ENCODE measurements at places on chromosomes 12 and 14.
A peak's percentile ranks its signal among the peaks of the same experiment; 100 is the strongest.

DNA sequence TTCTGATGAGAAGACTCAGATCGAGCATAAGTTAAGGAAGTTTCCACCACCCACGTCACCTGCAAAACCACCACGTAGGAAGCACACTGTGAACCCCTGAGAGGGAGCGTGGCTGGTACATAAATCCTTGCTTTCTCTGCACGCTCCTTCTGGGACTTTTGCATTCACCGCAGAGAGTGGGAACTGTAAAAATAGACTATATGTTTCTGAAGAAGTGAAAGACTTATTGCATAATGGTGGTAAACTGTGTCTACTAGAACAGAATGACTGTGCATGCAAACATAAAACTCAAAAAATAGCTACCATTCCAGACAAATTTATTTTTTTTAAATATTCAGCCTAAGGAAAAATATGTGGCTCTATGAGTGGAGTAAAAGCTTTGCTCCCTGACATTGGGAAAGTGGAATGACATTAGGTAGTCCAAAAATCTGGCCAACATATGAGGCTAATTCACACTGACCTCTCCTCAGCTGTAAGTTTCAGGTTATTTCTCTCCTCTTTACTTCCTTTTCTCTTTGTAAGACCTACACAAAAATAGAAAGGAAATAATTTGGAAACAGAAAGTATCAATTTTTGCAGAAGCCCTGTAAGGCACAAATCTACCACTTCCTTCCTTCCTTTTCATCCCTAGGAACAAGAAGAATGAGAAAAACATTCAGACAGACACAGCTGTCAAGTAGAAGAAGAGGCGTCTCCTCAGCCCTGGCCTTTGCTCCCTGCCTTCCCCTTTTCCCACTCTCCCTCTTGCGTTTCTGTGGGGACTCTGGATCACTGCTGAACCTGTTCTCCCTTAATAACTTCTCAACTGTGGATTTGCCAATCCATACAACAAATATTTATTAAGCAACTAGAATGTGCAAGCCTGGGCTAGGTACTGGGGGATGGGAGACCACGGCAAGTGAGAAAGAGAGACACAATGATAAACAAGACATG is 264.3 kb upstream of the FOXN3 start:
- DNase-seq, result peak; percentile 73

DNA sequence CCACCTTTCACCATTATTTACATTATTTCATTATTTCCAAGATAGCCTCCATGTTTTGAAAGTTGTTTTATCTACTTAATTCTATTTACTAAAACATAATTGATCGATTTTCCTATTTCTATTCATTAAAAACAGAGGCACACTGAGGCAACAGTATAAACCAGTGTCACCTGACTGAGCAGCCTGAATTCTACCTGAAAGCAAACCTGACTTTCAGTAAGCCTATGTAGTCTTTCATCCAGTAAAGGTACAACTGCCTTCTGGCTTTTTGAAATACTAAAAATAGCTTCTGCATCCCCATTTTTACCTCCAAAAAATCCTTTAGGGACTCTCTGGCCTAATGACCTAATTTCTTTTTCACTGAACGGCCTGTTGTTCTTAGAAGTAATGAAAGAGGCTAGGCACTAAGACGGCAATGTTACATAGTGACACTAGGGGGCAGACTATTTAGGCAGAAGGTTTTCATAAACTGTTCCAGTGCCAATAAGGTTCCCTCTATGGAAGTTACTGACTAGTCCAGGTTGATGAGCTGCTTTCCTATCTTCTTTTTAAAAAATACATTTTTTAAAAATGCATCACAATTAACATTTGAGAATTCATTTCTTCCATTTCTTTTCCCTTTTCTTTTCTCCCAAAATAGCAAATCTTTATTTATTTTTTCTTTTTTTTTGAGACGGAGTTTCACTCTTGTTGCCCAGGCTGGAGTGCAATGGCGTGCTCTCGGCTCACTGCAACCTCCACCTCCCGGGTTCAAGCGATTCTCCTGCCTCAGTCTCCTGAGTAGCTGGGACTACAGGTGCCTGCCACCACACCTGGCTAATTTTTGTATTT is 17.5 kb downstream of the ANAPC5 start:
- DNase-seq, result no peak

- no peak for DNase-seq
Observed at GRCh38 chr12:89357297-89357730, 5.0 kb upstream of the DUSP6 start.

GRCh38 chr12:18864900-18865561 is 127.1 kb downstream of the CAPZA3 start:
- no peak for DNase-seq

GRCh38 chr12:51631591-51631990 is 40.6 kb downstream of the SCN8A start:
- DNase-seq, result no peak

DNA sequence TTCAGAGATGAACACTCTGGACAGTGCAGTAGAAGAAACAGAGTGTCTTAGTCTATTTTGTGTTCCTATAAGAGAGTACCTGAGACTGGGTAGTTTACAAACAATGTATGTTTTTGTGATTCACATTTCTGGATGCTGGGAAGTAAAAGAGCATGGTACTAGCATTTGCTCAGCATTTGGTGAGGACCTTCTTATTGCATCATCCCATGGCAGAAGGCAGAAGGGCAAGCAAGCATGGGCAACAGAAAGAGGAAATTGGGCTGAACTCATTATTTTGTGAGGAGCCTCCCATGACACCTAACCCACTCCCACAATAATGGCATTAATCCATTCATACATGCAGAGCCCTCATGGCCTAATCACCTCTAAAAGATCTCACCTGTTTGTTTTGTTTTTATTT is 8.0 kb downstream of the ANKS1B start:
- no peak for DNase-seq

DNA sequence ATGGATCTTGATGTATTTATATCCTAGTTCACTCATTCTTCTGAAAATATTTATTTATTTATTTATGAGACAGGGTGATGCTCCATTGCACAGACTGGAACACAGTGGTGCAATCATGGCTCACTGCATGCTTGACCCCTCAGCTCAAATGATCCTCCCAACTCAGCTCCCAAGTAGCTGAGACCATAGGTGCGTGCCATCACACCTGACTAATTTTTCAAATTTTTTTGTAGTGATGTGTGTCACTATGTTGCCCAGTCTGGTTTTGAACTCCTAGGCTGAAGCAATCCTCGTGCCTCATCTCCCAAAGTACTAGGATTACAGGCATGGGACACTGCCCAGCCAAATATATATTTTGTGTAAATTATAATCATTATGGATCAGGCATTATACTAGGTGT is 595.6 kb upstream of the ATP2B1 start:
- no peak for DNase-seq

- no peak for DNase-seq
Observed at GRCh38 chr14:21251215-21251614, 18.0 kb downstream of the HNRNPC start.

DNA sequence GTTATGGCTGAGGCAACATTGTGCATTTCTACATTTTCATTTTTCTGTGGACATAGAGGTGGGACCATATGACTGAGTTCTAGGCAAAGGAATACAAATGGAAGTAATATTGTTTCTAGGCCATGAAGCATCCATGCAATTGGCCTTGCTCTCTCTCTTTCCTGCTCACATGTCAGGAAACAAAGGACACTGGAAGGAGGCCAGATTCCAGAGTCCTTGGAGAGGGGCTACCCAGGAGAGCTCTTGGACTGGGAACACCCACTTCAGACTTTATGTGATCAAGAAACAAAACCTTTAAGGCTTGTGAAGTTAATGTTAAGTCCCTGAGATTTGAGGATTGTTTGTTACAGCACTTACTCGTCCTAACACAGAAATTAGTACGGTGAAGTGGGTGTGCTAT is 32.8 kb downstream of the PDZRN4 start:
- DNase-seq, result no peak

DNA sequence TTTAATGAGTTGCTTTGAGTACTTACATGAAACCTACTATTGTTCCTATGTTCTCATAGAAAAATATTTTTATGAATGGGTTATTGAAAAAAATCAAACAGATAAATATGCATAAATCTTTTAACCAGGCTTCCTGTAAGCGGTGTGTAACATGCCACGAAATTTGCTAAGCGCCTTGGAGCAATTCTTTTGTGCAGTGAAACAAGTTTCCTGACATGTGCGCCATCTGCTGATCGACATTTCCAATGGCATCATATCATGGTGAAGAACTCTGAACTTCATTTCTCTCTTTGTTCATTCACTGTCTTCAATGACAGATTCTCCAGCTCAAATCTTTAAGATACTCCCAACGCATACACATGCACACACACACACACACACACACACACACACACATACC is 145.6 kb upstream of the NAV3 start:
- DNase-seq, result no peak

- DNase-seq, result no peak
Observed at GRCh38 chr14:81396113-81396512, 4.0 kb downstream of the STON2 start.

DNA sequence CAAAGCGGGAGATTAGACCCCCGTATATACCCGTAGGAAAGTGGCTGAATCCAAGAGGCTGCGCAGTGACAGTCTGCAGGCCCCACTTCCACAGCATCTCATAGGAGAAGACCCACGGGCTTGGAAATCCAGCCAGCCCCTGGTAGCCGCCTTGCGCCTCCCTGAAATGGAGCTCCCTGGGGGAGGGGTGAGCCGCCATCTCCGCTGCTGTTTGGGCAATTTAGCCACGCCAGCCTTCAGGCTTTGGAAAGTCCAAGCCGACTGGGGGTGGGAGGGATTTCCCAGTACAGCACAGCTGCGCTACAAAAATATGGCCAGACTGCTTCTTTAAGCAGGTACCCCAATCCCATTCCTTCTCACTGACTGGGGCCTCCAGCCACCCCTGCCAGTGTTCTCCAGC is 53.4 kb downstream of the CAND1 start:
- DNase-seq, result no peak

DNA sequence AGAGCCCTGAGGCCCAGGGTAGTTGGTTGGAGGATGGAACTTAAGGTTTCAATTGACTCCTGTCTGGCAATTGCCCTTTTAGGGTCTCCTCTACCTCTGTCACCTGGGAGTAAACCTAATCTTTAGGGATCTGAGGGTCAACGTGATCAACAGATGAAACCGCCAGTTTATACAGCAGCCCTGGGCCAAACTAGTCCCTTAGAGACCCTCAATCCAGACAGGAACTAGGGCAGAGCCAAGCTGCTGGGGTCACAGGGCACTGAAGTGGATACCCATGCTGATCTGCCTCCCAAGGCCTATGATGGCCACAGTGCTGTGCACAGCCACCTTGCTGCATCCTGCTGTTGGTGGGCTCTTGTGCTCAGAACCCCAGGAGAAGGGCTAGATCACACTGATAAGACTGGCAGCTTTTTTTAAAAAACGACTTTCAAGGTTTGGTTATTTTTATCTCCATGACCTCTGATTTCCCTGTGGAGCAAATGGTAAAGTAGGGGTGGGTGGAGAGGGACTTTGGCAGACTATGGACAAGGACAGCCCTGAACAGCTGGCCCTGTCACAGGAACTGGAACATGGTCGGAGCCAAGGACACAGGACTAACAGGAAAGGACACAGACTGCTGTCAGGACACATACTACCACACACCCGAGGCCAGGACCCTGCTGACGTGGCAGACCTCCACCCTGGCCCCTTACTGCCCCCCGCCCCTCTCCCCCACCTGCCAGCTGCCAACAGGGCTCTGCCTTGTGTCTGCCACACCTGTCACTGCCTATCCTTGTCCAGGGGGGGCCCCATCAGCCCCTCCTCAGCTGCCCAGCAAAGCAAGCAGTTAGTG is 474 bp downstream of the FITM1 start:
- no peak for DNase-seq

- DNase-seq, result no peak
Observed at GRCh38 chr12:108375986-108376663, 37.0 kb upstream of the CMKLR1 start.

DNA sequence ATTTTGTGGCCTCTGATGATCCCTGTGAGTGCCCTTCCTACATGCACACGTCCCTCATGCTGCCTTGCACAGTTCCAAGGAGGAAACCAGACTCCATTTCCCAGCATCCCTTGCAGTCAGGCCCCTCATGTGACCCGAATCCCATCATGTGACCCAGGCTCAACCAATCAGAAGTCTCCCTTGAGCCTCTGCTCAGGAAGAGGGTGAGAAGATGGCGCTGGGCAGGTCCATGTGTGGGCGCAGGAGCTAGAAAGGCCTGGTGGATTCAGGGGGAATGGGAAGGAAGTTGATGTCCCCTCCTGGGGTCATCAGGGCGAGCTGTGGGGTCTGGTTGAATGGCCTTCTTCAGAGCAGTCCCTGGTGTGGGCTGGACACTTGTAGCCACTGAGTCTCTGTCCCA is 240.5 kb downstream of the ADGRD1 start:
- DNase-seq, result no peak

GRCh38 chr12:24069532-24070395 is 120.3 kb upstream of the SOX5 start:
- no peak for DNase-seq

DNA sequence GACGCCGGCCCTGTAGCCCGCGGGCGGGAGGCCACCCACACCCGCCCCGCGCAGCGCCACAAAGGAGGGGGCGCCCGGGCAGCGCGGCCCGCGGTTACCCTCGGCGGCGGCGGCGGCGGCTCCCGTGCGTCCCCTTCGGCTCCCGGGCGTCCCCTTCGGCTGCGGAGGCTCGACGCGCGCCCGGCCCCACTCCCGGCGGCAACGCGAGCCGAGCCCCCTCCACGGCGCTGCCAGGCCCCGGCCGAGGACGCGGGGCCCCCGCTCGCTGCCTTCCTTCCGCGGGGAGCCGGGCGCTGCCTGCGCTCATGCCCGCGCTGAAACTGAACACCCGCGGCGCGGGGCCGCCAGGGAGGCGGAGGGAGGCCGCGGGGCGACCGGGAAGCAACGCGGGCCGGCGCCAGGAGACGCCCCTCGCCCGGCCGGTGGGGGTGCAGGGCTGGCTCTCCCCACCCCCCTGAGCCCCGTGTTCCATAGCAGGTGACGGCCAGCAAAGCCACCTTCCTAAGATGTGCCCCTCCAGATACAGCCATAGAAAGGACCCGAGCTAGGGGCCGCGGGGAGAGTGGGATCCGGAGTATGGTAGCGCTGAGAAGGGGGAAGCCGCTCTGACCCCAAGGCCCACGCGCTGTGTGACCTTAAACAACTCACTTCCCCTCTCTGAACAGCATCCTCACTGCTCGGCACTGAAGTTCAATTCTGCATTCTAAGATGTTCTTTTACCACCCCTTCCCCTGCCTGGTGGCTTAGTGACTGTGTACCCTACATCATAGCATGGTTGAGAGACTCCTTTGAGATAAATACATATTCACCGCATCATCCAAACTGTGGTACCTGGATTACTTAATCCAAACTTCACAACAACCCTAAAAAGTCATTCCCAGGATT is 42.8 kb downstream of the KDM2B start:
- peak; percentile 32 for DNase-seq

GRCh38 chr14:88323523-88324199 is 592 bp upstream of the KCNK10 start:
- peak; percentile 45 for DNase-seq

- no peak for DNase-seq
Observed at GRCh38 chr12:71536279-71536938, 96.8 kb downstream of the LGR5 start.

DNA sequence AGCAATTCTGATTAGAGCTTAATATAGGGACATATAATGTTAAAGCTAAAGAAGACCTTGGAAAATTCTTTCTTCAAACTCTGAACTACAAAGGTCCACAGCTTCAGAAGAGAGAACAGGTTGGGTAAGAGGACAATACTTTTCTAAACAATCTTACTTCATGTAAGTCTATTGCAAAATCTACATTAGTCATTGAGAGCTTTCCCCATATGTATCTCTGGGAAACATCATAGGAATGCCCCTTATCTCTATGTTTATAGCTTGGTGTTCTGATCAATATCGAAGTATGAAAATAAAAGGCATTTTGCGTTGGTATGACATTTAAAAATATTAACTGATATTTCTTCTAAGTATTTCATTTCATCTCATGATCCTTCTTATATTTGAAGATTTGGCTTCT is 962.6 kb downstream of the AACS start:
- DNase-seq, result no peak

Data from stimulated activated CD4-positive, alpha-beta T cell treated with anti-CD3 and anti-CD28 coated beads, Interleukin-2, amount 100 ng/mL, for 24 hours (primary cell).